ENCODE measurements at places on chromosomes 2 and 18.

DNA sequence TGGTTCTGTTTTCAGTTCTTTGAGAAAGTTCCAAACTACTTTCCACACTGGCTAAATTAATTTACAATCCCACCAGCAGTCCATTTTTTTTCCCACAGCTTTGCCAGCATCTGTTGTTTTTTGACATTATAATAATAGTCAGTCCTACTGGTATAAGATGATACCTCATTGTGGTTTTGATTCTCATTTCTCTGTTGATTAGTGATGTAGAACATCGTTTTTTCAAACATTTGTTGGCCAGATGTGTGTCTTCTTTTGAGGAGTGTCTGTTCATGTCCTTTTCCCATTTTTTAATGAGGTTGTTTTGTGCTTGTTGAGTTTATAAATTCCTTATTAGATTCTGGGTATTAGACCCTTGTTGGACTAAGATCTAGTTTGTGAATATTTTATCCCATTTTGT is 376.8 kb upstream of the NT5C1B start:
- ATAC-seq = no peak

DNA sequence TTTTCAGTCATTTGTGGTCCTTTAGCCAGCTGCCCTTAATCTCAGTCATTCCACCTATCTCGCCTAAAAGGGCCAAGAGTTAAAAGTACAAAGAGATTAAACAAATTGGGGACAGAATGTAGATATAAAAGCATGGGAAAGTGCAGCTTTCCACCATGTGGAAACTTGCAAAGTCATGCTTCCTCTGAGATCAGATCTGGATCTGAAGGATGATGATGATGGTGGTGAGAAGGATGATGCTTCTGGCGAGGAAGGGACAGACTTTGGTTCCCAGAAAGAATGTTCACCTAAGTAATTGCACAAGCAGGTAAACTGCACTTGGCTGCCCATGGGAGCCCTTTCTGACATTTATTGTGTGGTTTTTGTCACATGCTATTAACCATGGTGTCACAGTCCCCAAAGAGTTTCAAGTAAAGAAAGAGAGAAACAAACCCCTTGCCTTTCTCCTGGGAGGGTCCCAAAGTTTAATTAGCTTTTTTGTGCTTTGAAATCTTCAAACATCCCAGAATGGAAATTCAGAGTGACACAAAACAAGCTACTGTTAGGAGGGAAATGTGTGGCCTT is 34.7 kb downstream of the KLF7 start:
- no peak for ATAC-seq

DNA sequence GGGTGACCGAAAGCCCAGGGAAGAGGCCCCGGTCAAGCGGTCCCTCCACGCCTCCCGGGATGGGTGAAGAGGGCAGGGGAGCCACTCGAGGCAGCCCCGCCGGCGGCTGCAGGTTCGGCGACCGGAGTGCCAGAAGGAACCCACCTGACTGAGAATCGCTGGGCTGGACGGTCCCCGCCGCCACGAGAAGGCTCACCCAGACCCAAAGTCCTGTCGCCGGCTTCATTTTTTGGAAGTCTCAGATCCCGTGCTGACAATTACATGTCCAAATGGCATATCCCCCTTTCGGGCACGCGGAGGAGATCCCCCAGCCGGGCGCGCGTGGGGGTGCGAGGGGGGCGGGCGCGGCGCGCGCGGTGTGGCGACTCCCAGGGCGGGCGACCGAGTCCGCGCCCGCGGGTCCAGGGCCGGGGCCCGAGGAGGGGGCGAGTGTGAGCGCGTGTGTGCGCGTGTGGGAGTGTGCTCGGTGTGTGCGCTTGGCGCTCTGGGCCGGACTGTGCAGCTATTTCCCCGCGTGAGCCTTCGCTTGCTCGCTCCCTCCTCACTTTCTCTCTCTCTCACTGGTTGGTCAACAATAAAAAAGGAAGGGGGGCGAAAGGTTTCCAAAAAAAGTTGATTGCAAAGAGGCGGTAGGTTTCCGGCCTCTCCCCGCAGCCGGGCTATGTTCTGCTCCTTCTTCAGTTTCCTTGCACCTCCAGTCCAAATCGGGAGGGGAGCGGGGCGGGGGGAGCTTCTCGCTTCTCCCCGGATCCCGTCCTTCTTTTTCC is at the start of gene ERBB4:
Gene ERBB4, minus strand, starts transcription at position 498 of the 767 bp plus-strand sequence. Its CDS starts 272 bp downstream, at position 226.
- peak; percentile 56 for ATAC-seq

DNA sequence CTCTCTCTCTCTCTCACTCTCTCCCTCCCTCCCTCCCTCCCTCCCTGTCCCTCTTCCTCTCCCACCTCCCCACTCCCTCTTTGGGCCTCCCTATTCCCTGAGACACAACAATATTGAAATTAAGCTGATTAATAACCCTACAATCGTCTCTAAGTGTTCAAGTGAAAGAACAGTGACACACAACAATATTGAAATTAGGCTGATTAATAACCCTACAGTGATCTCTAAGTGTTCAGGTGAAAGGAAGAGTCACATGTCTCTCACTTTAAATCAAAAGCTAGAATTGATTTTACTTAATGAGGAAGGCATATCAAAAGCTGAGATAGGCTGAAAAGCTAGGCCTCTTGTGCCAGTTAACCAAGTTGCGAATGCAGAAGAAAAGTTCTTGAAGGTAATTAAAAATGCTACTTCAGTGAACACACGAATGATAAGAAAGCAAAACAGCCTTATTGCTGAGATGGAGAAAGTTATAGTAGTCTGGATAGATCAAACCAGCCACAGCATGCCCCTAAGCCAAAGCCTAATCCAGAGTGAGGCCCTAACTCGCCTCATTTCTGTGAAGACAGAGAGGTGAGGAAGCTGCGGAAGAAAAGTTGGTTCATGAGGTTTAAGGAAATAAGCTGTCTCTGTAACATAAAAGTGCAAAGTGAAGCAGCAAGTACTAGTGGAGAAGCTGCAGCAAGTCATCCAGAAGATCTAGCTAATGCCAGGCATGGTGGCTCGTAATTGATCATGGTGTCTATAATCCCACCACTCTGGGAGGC is 21.3 kb downstream of the MALT1 start:
- ATAC-seq = peak; percentile 74

GRCh38 chr2:207772081-207772843 is 2.6 kb upstream of the FZD5 start:
- ATAC-seq = no peak

DNA sequence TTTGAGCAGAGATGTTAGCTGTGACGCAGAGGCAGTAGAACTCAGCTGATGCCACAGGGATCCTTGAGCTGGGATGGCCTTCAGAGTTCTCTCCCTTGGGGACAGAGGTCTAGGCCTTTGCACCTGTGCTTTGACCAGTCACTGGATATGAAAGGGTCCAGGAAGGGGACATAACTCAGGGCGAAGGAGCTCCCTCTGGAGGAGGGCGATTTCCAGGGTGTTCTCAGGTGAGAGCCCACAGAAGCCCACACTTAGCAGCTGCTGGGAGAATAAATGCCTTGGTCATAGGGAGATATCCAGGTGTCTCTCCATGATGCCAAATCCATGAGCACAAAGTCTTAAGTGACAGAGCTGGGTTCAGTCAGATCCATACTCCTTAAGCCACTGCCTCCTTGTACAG is 369.2 kb downstream of the NYAP2 start:
- no peak for ATAC-seq

- no peak for ATAC-seq
These were observed 819 bp downstream of the GRHL1 start for GRCh38 chr2:9952286-9952737.

- ATAC-seq = no peak
These were observed 6.1 kb upstream of the CCDC102B start for GRCh38 chr18:68791801-68792200.

DNA sequence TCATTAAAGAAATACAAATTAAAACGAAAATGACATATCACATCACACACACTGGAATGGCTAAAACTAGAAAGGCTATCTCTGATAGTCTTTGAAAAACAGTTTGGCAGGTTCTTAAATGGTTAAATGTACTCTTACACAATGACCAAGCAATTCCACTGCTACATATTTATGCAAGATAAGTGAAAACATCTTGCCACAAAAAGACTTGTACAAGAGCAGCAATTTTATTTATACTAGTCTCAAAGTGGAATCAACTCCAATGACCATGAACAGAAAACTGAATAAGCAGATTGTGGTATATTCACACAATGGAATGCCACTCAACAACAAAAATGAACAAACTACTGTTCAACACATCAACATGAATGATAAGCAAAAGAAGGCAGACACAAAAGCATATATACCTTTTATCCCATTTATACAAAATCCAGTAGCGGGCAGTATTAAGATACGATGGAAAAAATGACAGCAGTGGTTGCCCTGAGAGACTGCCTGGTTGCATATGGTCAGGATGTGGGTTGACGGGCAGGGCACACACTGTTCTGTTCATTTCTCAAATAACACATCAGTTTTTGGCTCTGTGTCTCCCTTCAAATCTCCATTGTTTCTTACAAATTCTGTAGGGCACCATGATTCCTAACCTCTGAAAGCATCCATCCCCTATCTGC is 25.4 kb downstream of the SP100 start:
- peak; percentile 74 for ATAC-seq

GRCh38 chr2:215899141-215900074 is 113.9 kb downstream of the MREG start:
- no peak for ATAC-seq

GRCh38 chr2:1488851-1489250 is 75.6 kb downstream of the TPO start:
- ATAC-seq = peak; percentile 26

DNA sequence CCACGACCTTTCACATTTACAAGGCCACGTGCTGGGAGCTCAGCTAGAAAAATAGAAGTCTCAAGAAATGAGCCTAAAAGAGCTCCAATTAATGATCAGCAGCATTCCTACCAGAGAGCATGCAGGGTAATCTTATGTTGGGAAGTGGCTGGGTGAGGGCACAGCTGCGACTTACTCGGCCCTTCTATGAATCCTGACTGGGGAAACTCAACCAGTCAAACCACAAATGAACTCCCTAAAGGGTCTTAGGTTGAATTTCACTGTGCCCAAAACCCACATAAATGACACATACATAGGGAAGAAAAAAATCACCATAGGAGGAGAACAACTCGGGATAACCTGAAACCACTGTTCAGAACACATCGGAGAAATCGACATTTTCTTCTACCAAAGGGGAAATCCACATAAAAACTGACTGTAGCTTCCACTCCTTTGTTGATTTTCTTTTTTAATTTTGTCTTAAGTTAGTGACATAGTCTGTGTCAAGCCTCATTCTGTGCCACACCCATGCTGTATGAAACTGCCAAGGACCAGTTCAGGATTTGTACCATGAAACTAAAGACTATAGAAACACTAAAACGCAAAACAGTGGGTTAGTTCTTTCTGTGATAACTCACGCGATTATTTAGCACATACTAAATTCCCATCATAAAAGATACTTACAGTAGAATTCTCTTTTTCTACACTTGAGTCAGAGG is 54.7 kb downstream of the UXS1 start:
- peak; percentile 37 for ATAC-seq

- ATAC-seq = no peak
These were observed 434.4 kb downstream of the TNS1 start for GRCh38 chr2:217568289-217568971.

- no peak for ATAC-seq
These were observed 44.3 kb upstream of the CABYR start for GRCh38 chr18:24094561-24094960.

GRCh38 chr2:225994748-225995405 is 595.4 kb downstream of the NYAP2 start:
- no peak for ATAC-seq

DNA sequence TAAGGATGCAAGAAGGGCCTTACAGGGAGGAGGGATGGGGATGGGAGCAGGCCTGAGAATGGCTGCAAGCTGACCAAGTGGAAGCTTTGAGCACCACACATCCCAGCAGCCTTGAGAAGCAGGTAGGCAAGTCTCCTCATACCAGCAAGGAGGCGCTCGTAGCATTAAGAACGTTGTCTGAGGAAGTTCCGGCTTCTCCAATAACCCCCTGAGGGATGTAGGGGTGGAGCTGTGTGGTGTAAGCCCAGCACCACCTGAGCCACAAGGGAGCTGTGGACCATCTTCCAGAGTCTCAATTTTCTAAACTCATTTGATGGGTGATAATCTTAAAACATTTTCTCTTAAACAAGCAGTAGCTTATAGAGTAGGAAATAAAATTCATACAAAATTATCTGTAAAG is 50.6 kb downstream of the ST3GAL5 start:
- ATAC-seq = no peak

DNA sequence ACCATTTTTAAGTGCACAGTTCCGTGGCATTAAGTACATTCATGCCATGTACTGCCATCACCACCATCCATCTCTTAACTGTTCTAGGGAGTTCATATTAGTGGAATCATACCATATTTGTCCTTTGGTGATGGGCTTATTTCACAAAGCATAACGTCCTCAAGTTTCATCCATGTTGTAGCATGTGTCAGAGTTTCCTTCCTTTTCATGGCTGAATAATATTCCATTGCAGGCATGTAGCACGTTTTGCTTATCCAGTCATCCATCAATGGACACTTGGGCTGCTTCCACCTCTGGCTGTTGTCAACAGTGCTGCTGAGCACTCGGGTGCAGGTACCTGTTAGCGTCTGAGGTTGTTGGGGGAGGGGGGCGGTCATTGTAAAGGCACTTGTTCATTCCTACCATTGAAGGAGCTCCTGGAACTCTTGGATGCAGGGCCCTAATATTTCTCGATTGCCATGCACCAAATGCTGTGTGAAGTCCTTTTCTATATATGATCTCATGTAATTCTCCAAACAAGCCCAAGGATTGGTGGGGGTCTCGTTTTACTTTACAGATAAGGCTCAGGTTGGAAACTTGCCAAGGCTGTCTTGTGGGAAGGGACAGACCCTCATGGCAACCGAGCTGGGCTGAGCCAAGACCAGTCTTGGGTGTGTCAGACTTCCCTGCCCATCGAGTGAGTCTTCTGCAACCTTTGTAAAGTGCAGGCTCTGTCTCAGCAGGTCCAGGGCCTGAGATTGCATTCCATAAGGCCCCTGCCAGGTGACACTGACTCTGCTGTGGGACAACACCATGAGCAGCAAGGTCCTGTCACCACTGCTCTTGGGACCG is 42.9 kb upstream of the SH3RF3 start:
- no peak for ATAC-seq

GRCh38 chr18:76405681-76406356 is 89.2 kb downstream of the ZNF516 start:
- ATAC-seq = peak; percentile 23

GRCh38 chr18:66760559-66760958 is 156.7 kb upstream of the CDH19 start:
- ATAC-seq = no peak

Measured in esophagus mucosa (tissue), 1 donor.